NCI-H2081 treated with DMSO at 0.1 percent for 48 hours (cell line): ENCODE measurements at places on chromosomes 12 and 14.

DNA sequence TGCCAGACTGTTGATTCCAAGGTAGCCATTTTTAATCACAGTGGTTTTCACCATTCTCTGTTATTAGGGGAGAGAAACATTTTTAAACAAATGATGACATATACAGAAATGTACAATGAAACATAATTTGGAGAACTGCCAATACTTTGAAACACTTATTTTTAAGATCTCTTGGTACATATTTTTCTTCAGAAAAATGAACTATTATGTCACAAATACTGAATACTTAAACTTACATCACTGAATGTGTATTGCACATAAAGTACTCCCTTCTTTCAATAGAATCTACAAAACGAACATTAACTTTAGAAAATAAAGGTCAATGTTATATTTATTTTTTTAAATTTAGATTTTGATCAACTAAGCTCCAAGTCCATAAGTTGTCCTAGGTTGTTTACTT, 71.7 kb upstream of the CPNE8 start:
- DNase-seq: no peak

GRCh38 chr12:6507102-6507998, 13.4 kb downstream of the NCAPD2 start:
- DNase-seq: no peak

DNA sequence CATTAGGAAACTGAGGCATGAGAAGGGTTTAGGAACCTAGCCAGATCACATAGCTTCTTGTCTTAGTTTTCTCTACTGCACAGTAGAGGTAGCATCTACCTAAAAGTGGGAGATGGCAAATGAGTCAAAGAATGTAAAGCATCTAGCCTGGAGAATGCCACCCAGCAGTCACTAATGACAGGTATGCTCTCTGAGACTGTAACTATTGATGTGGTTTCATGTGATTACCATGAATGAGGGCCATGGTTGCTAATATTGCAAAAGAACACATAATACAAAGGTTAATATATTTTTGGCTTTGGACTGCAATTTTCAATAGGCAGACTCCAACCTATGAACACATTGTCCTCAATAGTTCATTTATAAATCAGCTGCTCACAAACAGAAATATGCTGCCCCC, 389.9 kb downstream of the GRIN2B start:
- no peak for DNase-seq

- DNase-seq: no peak
Observed at GRCh38 chr14:72318648-72319047, 386.4 kb downstream of the RGS6 start.

- no peak for DNase-seq
Observed at GRCh38 chr12:124893792-124894516, 20.5 kb downstream of the UBC start.

GRCh38 chr12:121513464-121514183, 67.2 kb downstream of the KDM2B start:
- no peak for DNase-seq

DNA sequence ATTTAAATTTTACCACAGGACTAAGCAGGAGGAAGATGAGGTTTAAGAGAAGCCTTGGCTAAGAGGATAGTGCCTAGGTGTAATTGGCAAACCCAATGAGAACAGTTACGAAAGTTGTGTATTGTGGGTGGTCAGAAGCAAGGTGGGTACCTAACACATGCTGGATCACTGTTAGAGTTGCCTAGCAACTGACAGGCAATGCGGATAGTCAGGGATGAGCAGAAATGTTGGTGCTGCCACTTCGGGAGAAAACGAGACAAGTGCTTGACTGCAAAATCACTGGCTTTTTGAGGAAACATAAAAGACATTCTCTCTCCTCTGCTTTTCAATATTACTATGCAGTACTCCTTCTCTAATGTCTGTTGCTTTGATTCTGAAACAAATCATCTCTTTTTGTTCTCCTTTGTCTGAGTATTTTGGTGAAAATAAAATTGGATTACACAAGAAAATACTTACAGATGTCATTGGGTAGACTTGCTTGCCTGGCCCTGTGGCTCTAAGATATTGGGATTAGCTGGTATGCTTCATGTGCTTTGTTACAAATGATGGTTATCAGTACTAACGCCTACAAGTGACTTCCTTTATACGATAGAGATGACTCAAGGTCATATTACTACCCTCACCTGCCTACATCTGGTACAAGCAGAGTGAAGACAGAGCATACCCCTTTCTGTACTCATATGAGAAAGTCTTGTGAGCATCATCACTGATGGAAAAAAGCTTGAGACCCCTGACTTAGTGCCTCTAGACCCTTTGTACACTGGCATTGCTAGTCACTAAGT, 48.0 kb downstream of the TDP1 start:
- no peak for DNase-seq

GRCh38 chr14:105861985-105862465, 335.6 kb downstream of the TMEM121 start:
- DNase-seq: no peak
